EH (cell line): ENCODE measurements at places on chromosomes 2 and 18.

- no peak for DNase-seq
These were observed 24.0 kb downstream of the SDC1 start for GRCh38 chr2:20200697-20201555.

- DNase-seq = peak; percentile 95
These were observed 6.1 kb downstream of the CHMP1B start for GRCh38 chr18:11857177-11857887.

DNA sequence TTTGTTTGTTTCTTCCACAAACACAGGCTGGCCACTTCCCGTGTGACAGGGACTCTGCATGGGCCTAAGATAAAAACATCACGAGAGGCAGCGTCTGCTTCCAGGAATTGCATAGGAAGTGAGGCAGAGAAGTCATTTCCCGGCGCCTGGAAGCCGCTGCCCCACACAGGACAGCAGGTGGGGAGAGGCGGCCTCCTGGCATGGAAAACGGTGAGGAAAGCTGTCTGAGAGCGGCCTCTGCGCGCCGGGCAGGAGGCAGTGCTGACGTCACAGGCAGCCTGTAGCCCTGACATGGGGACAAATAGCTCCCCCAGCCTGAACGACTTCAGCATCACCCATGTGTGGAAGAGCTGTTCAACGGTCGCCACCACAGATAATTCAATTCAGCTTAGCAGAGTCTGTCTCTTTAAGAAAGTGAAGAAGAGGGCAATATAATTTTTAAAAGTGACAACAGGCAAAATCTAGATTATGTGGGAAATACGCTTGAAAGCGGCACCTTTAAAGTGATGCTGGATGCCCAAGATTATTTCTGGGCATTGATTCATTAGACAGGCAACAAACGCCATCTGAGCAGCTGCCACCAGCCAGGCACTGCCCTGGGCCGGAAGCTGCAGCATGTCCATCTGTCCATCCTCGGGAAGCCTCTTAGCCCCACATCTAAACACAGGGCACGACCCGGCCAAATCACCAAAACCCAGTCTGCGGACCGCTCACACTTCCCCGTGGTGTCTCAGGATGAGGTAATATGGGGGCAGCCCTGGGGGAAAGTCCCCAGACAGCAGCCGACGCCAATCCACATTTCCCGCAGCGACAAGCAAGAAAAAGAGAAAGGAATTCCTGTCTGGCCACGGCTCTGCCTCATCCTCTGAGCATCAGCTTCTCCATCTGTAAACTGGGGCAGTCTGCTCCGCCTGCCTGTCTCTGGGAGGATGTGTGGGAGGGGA, 138.9 kb downstream of the PXDN start:
- DNase-seq = peak; percentile 75

DNA sequence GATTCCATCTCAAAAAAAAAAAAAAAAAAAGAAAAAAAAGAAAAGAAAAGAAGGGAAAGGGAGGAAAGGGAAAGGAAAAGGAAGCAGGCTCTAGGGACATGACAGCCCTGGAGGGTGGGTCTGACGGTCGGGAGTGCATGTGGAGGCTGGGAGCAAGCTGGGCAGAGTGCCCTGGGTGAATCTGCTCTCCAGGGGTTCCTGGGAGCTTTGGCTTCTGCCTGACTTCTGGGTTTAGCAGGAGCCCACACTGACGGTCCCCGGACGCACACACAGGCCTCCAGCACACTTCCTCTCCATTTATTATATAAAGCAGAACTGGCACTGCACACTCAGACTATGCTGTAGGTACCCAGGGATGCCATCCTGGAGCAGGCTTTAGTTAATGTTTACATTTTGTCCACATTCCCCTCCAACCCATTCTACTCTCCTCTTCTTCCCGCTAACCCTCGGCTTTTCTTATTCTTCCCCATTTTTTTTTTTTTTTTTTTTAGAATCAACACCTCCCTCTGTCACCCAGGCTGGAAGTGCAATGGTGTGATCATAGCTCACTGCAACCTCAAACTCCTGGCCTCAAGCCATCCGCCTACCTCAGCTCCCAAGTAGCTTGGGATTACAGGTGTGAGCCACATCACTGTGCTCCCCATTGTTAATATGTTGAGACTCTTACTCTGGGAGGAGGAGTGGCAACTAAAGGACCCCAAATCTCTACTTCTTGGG, 151.1 kb upstream of the SLC1A4 start:
- DNase-seq = peak; percentile 63

GRCh38 chr2:166158546-166158945, 30.7 kb upstream of the SCN1A start:
- DNase-seq = peak; percentile 11

DNA sequence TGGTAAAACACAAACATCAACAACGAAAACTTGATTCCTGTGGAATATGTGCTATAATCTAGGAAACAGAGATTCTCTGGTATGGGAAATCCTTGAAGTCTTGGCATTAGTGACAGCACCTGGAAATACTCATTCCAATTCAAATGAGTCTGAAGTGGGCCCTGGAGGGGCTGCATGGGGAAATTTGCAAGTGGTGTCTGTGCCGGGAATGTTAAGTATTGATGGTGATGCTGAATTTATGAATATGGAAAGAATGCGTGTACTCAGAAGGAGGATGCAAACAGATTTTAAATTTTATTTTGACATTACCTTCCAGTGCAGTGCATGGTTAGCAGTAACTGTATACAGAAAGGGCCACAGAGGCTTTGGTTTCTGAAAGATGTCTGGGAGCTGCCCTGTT, 37.2 kb downstream of the PTPRM start:
- DNase-seq = no peak

DNA sequence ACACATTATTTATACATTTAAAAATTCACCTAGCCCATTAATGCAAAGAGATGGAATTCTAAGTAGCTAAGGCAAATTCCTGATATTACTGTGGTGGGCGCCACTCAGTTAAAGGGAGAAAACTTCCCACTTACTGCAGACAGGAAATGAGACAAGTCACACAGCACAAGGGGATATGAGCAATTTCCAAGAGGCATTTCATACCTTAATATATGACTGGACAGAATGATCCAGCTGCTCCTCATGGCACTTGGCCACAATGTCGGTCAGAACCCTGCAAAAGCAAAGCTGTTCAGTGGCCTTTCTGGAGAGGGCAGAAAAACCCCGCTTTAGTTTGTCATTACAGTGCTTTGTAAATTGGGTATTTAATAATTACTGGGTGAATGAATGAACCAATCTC, 121.4 kb upstream of the CCDC195 start:
- peak; percentile 95 for DNase-seq

DNA sequence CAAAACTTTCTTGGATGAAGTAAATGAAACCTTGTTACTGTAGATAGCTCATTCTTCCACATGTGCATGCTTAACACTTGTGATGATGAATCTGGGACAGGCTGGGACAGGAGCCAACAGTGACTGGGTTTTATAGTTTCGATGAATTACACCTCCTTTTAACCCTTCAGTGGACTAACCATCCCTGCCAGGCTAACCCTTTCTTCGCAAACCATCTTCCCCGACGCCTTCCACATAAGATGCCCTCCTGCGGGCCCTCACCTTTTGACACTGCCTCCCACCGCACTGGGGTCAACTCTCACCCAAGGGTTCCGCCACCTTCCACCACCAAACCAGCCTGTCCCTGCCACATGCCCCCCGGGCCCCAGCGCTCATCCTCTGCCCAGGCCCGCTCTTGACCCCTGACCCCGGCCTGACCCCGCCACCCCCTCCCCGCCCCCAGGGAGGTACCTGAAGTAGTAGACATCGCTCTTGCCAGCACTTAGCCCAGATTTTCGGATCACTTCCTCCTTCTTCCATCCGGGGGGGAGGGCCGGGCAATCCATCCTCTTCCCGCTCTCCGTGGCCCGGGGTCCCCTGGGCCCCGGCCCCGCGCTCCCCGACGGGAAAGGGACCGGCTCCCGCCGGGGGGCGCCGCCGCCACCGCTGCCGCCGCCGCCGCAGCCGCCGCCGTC, 764 bp downstream of the MBD2 start:
- DNase-seq = peak; percentile 94

- DNase-seq = no peak
These were observed 531.2 kb downstream of the PIK3C3 start for GRCh38 chr18:42486271-42486670.

GRCh38 chr2:125698280-125698679, 957.7 kb upstream of the GYPC start:
- DNase-seq = no peak

GRCh38 chr2:133040170-133040569, 370.2 kb upstream of the LYPD1 start:
- DNase-seq = peak; percentile 71

DNA sequence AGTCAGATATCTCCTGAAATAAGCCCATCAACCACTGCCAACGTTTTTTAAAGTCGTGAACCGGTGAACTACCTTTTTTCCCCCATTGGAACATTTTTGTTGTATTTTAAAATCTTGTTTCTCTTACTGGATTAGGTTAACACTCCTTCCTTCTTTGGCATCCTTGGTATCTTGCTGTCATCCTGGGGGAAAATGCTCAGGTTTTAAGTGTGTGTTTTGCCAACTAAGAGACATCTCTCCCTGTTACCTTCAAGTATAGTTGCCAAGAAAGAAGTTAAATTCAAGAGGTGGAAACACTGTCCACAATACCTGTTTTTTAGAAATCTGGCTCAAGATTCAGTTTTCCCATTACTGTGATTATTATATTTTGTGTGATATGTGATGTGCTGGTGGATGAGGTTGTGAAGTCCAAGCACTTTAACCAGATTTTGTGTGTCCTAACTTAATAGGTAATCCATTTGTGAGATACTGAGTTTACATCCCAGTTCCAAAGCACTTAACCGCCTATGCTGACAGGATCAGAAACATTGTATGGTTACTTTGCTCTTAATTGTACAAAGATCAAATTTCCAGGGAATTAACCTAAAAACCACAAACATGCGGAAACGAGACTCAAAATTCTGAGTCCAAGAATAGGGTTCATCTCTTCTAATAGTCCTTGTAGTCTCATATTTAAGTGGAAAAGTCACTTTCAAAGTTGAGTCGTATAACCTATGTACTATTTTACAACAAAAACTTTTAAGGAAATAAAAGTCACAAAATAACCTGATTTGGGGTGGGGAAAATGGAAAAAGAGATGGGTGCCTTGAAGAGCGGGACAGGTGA, 1.3 kb upstream of the SP3 start:
- peak; percentile 34 for DNase-seq

DNA sequence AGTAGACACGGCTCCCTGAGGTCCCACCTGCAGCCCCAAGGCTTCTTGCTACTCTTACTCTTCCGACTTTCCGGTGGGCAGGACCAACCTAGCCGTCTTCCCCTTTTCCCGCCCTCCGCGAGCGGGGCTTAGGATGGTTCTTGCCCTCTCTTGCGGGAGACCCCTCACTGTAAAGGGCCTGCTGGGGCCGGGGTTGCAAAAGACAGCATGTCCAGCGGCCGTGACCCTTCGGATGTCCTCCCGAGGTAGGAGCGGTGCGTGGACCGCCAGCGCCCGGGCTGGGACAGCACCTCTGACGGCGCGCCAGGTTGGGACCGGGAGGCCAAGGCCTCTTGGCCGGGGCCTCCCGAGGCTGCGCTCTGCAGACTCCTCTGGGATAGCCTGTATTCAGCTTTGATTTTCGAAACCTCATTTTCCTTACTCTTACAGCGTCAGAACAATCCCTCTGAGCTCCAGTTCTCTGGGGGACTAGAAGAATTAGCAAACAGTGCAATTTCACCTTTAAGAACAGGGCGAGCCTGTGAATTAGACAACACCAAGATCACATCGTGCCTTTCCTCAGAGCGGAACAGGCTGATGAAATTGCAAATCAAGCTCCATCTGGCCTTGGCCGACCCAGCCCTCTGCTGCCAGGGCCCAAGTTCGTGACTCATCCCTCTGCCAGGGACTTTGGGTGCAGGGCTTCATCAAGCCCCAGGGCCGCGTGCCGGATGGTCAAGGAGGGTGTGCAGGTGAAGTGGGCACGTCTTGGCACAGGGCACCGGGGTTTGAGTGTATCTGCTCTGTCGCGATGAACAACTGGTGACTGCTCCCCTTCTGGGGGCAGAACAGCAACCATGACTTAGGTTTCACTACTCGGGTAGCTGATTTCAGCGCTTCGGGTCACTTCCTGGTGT, 777 bp downstream of the MOCOS start:
- peak; percentile 68 for DNase-seq

DNA sequence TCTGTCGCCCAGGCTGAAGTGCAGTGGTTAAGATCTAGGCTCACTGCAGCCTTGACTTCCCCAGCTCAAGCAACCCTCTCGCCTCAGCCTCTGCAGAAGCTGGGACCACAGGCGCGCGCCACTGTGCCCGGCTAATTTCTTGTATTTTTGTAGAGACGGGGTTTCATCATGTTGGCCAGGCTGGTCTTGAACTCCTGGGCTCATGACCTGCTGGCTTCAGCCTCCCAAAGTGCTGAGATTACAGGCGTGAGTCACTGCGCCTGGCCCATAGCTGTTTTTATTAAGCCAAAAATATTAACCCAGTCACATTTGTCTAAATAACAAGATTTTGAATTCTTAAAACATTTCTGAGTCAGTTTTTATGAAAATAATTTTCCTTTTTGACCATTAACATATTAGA, 6.3 kb upstream of the SFT2D3 start:
- DNase-seq = peak; percentile 30

GRCh38 chr2:13413989-13414388, 697.3 kb downstream of the TRIB2 start:
- DNase-seq = no peak

- no peak for DNase-seq
These were observed 70.5 kb downstream of the ACTR2 start for GRCh38 chr2:65298089-65298488.

- no peak for DNase-seq
These were observed 109.3 kb upstream of the ATL2 start for GRCh38 chr2:38486213-38487026.

DNA sequence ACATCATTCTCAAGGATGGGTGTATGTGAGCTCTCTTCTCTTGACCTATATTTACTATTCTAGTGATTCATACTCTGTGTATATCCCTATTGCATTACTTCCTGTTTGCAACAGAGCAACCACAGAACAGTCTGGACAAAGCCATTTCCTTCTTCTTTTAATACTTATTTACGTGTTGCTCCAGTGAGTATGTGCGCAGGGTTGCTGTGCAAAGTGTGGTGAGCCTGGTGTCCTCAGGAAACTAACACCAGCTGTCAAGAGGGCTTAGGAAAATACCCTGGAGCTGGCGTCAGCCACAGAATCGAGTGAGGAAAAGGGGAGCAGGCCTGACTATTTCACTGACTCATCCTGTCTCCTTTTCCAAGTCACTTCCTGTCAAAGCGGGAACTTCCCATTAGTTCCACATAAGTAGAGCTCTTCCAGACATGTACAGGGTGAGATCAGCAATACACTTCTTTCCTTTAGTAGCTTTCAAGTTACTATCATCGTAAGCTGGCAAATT, 214.1 kb upstream of the COPS8 start:
- peak; percentile 99 for DNase-seq

GRCh38 chr2:199136681-199137080, 321.1 kb downstream of the SATB2 start:
- DNase-seq = peak; percentile 71

- no peak for DNase-seq
These were observed 344.7 kb upstream of the FIGN start for GRCh38 chr2:164080486-164080885.
